Activated CD4-positive, alpha-beta T cell treated with anti-CD3 and anti-CD28 coated beads for 4 hours (primary cell): ENCODE measurements at places on chromosomes 11 and 22.
A peak's percentile ranks its signal among the peaks of the same experiment; 100 is the strongest.

DNA sequence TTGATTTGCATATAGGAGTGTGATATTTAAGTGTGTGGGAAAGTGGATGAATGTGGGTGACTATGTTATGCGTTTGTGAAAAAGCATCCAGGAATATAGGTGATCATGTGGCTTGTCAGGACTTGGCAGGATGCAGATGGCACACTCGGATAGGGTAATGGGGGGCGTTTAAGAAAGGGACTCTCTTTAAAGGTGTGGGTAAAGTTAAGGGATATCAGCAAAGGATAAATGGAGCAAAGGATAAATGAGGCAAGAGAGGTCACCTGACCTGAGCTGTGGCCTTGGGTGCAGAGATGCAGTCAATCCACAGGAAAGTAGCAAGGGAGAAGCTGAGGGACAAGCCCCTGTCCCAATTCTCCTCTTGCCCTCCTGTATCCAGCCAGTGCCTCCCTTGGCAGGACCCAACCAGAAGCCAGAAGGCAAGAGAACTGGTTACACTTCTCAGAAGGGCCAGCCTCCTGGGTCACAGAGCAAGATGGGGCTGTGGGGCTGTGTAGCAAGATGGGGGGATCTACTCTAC, 47.5 kb upstream of the GRAMD1B start:
- no peak for DNase-seq

- no peak for DNase-seq
Observed at GRCh38 chr11:63672156-63672463, 934 bp upstream of the ATL3 start.

DNA sequence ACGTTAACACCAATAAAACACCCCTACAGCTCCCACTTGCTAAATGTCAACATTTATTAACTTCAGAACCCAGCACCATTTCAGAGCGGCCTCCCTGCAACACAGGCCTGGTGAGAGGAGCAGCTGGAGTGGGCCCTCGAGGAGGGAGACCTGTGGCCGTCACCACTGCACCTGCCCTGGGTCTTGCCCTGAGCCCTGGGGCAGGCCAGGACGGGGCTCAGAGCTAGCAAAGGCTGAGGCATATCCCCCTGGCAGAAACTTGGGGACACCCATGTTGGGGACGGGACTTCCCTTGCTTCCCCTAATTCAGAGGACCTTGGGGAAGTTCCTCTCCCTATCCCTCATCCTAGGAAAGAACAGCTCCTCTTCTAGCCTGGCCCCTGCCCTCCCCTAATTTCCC, 137.3 kb upstream of the THY1 start:
- no peak for DNase-seq

GRCh38 chr22:36337365-36338130, 50.2 kb downstream of the MYH9 start:
- no peak for DNase-seq

GRCh38 chr11:78228467-78228866, 39.7 kb downstream of the USP35 start:
- DNase-seq: no peak

GRCh38 chr11:3015796-3016195, 23.7 kb upstream of the NAP1L4 start:
- no peak for DNase-seq

DNA sequence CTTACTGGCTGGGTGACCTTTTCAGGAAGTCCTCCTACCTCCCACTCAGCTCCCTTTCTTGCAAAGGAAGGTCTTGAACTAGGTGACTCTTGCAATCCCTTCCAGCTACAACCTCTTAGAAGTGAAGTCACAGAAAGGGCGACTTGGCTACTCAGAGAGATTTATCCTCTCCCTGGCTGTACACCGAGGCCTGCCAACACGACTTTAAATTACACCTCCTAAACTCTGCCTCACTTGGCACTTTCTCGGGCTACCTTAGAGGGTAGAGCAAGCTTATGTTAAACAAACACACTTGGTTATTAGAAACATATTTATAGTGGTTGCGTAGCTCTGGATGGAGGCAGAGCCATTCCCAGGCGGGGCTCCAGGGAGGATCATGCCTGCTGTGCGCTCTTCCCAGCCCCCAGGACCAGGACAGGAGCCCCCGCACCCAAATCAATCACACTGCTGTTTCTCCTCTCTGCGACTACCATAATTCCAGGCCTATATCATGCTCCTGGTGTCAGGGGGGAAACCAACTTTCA, 358.4 kb downstream of the BUD13 start:
- no peak for DNase-seq

DNA sequence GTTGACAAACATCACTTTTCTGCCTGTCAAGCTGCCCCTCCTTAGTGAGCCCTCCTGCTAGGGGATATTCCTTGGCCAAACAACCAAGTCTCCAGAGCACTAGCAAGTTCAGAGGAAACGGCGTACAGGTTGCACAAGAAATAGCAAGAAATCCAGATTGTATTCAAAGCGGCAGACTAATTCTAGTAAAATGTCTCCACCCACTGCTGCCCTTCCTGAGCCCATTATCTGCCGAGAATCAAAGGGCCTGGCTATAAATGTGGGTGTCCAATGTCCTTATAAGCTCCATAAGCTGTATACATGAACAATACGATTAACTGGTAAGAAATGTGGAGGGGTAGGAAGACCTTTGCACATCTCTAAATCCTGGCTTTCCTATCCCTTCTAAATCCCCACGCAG, 44.0 kb upstream of the AKIP1 start:
- DNase-seq: no peak

DNA sequence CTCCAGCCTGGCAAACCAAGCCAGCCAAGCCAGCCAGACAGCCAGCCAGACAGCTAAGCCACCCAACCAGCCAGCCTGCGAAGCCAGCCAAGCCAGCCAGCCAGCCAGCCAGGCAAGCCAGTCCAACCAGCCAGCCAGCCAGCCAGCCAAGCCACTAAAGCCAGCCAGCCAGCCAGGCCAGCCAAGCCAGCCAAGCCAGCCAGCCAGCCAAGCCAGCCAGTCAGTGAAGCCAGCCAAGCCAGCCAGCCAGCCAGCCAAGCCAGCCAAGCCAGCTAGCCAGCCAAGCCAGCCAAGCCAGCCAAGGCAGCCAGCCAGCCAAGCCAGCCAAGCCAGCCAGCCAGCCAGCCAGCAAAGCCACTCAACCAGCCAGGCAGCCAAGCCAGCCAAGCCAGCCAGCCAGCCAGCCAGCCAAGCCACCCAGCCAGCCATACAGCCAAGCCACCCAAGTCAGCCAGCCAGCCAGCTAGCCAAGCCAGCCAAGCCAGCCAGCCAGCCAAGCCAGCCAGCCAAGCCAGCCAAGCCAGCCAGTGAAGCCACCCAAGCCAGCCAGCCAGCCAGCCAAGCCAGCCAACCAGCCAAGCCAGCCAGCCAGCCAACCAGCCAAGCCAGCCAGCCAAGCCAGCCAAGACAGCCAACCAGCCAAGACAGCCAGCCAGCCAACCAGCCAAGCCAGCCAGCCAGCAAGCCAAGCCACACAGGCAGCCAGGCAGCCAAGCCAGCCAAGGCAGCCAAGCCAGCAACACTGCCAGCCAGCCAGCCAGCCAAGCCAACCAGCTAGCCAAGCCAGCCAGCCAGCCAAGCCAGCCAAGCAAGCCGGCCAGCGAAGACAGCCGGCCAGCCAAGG, 29.7 kb downstream of the CCT8L2 start:
- no peak for DNase-seq

DNA sequence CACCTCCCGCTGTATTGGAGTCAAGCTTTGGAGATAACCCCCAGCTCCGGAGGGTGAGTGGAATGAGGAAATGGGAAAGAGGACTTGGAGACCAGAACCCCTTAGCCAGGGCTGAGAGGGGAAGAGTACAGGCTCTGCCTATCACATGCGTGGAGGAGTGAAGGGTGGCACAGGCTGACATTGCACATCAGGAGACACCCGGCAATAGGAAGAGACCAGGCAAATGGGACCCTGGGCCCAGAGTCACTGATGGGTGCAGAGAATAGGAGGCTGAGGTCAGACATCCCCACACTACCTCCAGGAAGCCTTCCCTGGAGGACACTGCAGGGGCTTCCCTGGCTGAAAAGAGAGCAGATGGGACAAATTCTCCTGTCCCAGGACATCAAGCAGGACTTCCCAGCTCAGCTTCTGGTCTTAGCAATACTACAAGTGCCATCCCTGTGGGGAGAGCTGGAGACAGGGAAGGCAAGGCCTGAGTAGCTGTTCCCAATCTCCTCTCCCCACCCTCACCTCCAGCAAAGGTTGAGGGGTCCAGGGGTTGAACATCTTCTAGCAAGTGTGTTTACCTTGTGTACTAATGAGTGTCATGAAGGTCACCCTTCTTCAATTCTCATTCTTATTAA, 160.7 kb downstream of the BUD13 start:
- no peak for DNase-seq

DNA sequence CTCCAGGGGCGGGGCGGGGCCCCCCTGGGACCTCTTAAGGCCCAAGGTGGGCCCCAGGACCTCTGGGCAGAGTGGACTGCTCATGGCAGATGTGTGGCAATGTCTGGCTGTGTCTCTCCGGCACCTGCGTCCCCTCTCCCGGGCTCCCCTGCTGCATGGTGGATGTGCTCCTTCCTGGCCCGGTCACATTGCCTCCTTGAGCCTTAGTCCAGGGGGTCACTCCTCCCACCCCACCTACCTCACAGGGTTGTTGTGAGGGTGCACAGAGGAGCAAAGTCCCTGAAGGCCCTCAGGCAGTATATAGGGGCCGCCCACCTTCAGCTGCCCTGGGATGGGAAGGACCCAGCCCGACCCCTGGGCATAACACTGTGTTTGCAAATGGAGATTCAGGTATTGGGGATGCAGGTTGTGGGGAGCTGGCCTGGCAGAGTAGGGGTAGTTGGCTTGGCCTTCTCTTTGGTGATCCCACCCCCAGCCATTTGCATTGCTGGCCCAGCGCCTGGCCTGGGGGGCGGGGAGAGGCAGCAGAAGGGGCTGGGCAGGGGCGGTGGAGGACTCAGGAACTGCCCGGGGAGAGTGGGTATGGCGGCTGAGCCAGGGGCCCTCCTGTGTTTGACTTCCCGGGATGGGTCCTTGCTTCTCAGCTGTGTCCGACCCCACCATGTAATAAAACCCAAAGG, 11.3 kb downstream of the KCTD17 start:
- no peak for DNase-seq

- DNase-seq: no peak
Observed at GRCh38 chr11:13358596-13359270, 81.1 kb downstream of the BMAL1 start.

DNA sequence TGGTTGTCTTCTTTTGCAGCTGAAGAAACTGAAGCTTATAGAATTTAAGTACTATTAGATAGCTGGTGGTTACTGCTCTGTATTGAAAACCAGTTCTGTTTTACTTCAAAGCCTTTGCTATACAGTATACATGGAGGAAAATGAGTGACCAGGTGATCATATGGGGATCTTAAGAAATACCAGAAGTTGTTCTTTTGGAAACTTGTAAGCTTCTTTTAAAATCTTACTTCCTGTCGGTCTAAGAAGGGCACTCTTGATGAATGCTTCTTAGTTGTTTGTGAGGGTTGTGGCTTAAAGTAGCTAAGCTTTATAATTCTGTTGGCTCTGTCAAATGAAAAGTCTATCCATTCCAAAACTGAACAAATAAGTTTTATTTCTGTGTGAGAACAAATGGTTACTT, 55.2 kb downstream of the PDE3B start:
- no peak for DNase-seq

DNA sequence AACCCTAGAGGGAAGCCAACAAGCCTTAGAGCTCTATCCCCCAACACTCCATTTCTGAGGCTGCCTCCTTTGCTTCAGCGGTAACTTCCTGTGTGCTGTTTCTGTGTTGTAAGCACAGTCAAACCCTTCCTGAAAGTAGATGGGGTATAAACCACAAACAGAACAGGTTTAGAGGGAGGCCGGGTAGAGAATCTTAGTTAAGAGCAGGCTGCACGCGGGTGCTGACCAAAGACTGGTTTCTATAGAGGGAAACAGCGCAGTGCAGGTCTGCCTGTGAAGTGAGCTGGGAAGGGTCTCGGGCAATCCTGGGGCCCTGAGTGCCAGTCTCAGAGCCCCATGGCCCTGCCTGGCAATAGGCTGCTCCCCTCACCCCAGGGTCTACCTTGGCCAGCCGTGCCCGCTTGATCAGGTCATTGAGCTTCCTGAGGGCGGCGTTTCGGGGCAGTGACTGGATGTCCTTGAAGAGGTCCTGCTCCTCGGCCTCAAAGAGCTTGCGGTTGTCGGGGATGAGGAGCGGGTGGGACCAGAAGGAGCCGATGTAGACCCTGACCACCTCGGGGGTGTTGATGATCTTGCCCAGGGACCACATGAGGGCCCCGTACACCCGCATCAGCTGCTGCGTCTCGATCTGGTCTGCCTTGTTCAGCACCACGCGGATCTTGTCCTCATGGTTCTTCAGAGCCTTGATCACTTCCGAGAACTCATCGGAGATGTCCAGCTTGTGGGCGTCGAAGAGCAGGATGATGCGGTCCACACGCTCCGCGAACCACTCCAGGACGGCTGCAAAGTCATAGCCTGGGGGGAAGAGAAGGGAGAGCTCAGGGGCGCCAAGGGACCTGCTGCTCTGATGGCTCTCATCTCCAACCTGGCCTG, 15.3 kb upstream of the CDC42BPG start:
- peak; percentile 44 for DNase-seq

- DNase-seq: no peak
Observed at GRCh38 chr11:90204832-90205646, 17.8 kb downstream of the CHORDC1 start.

DNA sequence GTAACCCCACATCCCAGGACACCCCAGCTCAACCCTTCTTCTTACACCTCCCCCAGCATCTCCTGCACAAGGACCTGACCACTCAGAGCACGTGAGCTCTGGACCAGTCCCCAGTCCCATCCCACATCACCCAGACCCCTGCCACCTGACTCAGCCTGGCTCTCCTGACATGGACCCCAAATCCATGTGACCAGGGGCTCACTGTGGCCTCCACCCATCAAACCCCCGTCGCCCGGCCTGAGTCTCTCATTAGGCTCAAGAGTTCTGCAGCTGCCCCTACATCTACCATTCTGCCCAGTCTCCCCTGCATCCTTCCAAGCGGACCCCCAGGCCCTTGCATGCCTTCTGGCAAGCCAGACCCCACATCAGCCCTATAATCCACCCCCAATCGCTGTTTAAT, 1.9 kb upstream of the LIF start:
- DNase-seq: no peak

- DNase-seq: no peak
Observed at GRCh38 chr11:3195251-3196160, 23.1 kb downstream of the MRGPRG start.

GRCh38 chr11:110691926-110692325, 20.3 kb downstream of the ARHGAP20 start:
- DNase-seq: no peak

- no peak for DNase-seq
Observed at GRCh38 chr22:33124471-33124870, 66.3 kb upstream of the SYN3 start.

GRCh38 chr11:65127473-65128181, 5.5 kb downstream of the MRPL49 start:
- DNase-seq: no peak

- DNase-seq: no peak
Observed at GRCh38 chr11:130801333-130802122, 114.8 kb downstream of the SNX19 start.

GRCh38 chr11:23097891-23098290, 237.6 kb upstream of the CCDC179 start:
- DNase-seq: no peak

DNA sequence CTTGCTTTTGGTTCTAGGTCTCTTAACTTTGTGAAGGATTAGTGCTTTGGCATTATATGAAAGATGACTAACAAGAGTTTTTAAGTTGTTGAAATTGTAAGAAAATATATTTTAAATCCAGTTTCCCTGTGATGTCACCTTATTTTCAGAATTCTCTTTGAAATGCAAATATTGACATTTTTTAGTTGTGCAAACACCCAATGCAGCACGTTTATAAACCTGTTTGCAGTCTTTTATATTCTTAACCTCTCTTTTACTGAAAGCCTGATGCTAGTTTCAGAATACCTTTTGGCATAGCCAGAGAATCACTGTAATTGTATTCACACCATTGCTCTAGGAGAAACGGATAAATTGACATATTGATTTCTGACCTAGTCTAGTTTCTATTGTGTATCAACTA, 42.8 kb upstream of the SLC37A2 start:
- no peak for DNase-seq
